ENCODE measurements at places on chromosomes 5 and 9. TPM values are rescaled to one million over a fixed set of nuclear protein-coding genes. Genes with fewer than 3 reads are reported as not detected.

SLC25A2 gene
- total RNA-seq: not detected

CATSPER3 gene
- total RNA-seq: 0.74 TPM

TAF1L gene
- not detected for total RNA-seq

TRAPPC13 gene
- total RNA-seq: 23.0 TPM

EGFLAM gene
- 7.7 TPM for total RNA-seq

SAP30L gene
- total RNA-seq: 39.2 TPM

AOPEP gene
- 161 TPM for total RNA-seq

ELOVL7 gene
- 0.40 TPM for total RNA-seq

S100Z gene
- 0.20 TPM for total RNA-seq

TAF11L5 gene
- not detected for total RNA-seq

PCDHB9 gene
- 0.59 TPM for total RNA-seq

PBX3 gene
- 50.4 TPM for total RNA-seq

SH2D3C gene
- total RNA-seq: 18.3 TPM

IFNE gene
- total RNA-seq: not detected

MYO10 gene
- total RNA-seq: 4.9 TPM

ARL14EPL gene
- total RNA-seq: not detected

ERP44 gene
- total RNA-seq: 15.0 TPM

SPATA31C1 gene
- not detected for total RNA-seq

CEL gene
- 7.2 TPM for total RNA-seq

ECM2 gene
- 5.3 TPM for total RNA-seq

LHX6 gene
- total RNA-seq: 8.0 TPM

MZB1 gene
- 1.6 TPM for total RNA-seq

CERT1 gene
- total RNA-seq: 29.3 TPM

PCDH12 gene
- total RNA-seq: 11.1 TPM

DENND4C gene
- total RNA-seq: 22.8 TPM

BARHL1 gene
- total RNA-seq: not detected

DDX4 gene
- total RNA-seq: not detected

CAPSL gene
- total RNA-seq: not detected

SH3RF2 gene
- total RNA-seq: 350 TPM

OR1J2 gene
- total RNA-seq: not detected

PAX5 gene
- not detected for total RNA-seq

TSSK1B gene
- total RNA-seq: not detected

DNAI1 gene
- total RNA-seq: not detected

CCDC180 gene
- 2.8 TPM for total RNA-seq

CYSRT1 gene
- total RNA-seq: not detected

EFNA5 gene
- total RNA-seq: 36.4 TPM

CKS2 gene
- total RNA-seq: 11.2 TPM

NRG2 gene
- 1.9 TPM for total RNA-seq

DMRTA1 gene
- total RNA-seq: 0.77 TPM

NUTM2F gene
- total RNA-seq: not detected

RANBP3L gene
- total RNA-seq: 0.50 TPM

C5orf46 gene
- 2.8 TPM for total RNA-seq

CYLC2 gene
- not detected for total RNA-seq

FOXD4 gene
- total RNA-seq: 0.12 TPM

MARCOL gene
- not detected for total RNA-seq

PCA3 gene
- not detected for total RNA-seq

MAPK9 gene
- total RNA-seq: 46.5 TPM

INSL4 gene
- total RNA-seq: not detected

EPB41L4A gene
- 18.6 TPM for total RNA-seq

All from left ventricle myocardium superior (tissue), 1 donor.